Chondrocyte (in vitro differentiated cells): ENCODE measurements at places on chromosomes 2 and 18. TPM values are rescaled to one million over a fixed set of nuclear protein-coding genes. Genes with fewer than 3 reads are reported as not detected.

GRCh38 chr2:31222071-31222470 lies 4.8 kb upstream of the CAPN14 start:
- H3K27me3 ChIP-seq = peaks cover 56% of the 10 kb centered on the region
- H3K4me1 ChIP-seq = no peaks in the 10 kb centered on the region
- peaks cover 2% of the 10 kb centered on the region for H3K36me3 ChIP-seq
- H3K4me3 ChIP-seq = no peak overlapping the region
- no peak for DNase-seq
- H3K27ac ChIP-seq = no peak overlapping the region

GRCh38 chr2:191428141-191428540 lies 182.9 kb downstream of the MYO1B start:
- H3K4me3 ChIP-seq = no peak overlapping the region
- no peaks in the 10 kb centered on the region for H3K4me1 ChIP-seq
- H3K27ac ChIP-seq = no peak overlapping the region
- no peak for DNase-seq
- H3K27me3 ChIP-seq = no peaks in the 10 kb centered on the region

DNA sequence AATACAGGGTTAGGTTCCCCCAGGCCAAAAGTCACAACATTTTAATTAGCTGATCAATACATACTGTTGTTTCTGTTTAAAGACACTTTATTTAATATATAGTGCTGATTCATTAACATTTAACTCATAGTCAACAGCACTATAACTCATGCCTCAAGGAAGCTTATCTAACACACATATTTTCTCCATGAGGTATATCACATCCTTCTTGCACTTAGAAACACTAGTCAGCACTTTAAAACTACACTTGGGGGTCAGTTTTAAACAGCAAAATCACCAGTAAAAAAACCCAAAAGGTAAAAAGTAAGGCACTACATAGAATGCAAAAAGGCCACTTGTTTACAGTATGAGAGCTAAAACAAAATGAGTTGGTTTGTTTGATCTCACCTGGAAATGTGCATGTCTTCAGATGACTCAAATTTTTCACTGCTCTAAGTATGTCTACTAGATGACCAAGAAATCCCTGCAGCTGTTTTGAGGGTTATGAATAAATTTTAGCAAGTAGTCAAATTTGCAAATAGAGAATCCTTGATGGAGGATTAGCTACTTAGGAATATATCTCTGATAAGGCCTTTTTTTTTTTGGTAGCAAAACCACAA lies 54.1 kb upstream of the EPB41L5 start:
- no peak for DNase-seq
- no peaks in the 10 kb centered on the region for H3K27me3 ChIP-seq

GTF2A1L gene
- total RNA-seq = not detected in 3 replicates

- no peaks in the 10 kb centered on the region for H3K27me3 ChIP-seq
- peaks cover 4% of the 10 kb centered on the region for H3K4me1 ChIP-seq
- H3K4me3 ChIP-seq = no peak overlapping the region
Measured at GRCh38 chr2:135904341-135904989, 28.2 kb upstream of the MCM6 start.

DNA sequence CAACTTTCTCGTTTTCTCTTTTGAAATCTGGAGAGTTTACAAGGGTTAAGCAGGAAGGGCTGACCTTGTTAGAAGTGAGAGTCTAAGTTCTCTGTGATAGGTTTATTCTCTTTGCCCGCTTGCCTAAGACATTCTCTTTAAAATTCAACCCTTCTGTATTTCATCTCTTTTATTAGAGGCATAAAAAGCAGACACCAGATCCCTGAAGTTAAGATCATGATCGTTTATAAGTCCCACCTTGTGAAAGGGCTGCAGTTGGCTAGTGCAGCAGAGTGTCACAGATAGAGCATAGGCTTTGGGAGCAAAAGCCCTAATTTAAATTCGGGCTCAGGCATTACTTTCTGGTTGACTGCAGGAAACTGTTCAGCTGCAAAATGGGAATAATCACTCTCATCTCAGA lies 181.2 kb downstream of the EPHA4 start:
- H3K27me3 ChIP-seq = no peaks in the 10 kb centered on the region
- H3K4me3 ChIP-seq = no peak overlapping the region
- DNase-seq = no peak
- H3K27ac ChIP-seq = no peak overlapping the region
- H3K4me1 ChIP-seq = no peaks in the 10 kb centered on the region

GRCh38 chr2:38317725-38318124 lies 59.3 kb downstream of the ATL2 start:
- H3K4me1 ChIP-seq = peaks cover 7% of the 10 kb centered on the region
- peaks cover 5% of the 10 kb centered on the region for H3K36me3 ChIP-seq
- H3K27me3 ChIP-seq = no peaks in the 10 kb centered on the region

DNA sequence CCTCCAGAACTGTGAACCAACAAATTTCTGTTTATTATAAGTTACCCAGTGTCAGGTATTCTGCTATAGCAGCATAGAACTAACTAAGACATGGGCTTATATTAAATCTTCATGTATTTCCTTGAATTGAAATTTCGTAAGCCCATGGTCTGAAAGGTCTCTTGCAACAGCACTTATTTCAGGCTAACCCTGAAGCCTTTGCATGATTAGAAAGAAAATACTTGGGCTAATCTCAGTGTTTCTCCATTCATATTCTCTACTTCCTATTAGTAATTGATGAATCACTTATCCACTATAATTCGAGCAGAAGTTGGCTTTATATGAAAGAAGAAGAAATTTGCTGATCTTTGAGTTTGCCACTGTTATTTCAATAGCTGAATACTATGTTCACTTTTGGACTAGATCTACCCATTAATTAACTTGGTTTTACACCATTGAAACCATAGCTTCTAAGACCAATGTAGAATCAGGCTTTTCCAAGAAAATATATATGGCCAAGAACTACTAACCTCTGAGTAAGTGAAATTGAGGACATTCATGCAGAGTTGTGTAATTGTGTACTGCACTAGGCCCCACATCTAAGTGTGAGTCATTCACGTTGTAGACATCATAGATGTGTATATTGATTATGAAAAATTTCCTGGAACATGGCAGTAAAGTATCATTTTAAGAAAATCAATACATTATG lies 731.6 kb downstream of the SOCS6 start:
- no peaks in the 10 kb centered on the region for H3K36me3 ChIP-seq
- no peak for DNase-seq
- H3K4me1 ChIP-seq = no peaks in the 10 kb centered on the region
- no peaks in the 10 kb centered on the region for H3K27me3 ChIP-seq
- no peak overlapping the region for H3K4me3 ChIP-seq

GRCh38 chr2:43178602-43179542 lies 47.5 kb downstream of the ZFP36L2 start:
- no peaks in the 10 kb centered on the region for H3K36me3 ChIP-seq
- H3K27ac ChIP-seq = peak overlapping the region; percentile 92
- H3K4me1 ChIP-seq = peaks cover 26% of the 10 kb centered on the region

DNA sequence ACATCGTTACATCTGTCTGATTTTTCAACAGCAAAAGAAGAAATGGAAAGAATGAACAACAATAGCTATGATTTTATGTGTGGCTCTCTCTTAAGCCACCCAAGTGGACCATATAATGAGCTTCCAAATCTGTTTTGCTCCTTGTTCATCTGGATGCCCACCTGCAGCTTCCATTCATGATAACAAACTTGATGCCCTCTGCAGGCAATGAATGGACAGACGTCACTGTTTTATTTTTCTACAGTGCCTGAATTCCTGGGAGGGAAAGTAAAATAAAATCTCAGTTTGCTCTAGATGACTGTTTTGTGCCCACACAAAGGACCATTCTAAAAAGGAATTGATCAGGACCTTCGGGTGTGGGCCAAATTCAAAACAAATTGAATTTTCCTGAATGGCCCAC lies 5.0 kb downstream of the MREG start:
- DNase-seq = no peak
- H3K4me3 ChIP-seq = no peak overlapping the region
- peaks cover 18% of the 10 kb centered on the region for H3K4me1 ChIP-seq
- no peak overlapping the region for H3K27ac ChIP-seq

GRCh38 chr2:198652461-198652860 lies 805.3 kb downstream of the SATB2 start:
- peaks cover 26% of the 10 kb centered on the region for H3K27me3 ChIP-seq
- no peak for DNase-seq
- no peaks in the 10 kb centered on the region for H3K4me1 ChIP-seq
- no peak overlapping the region for H3K4me3 ChIP-seq
- no peaks in the 10 kb centered on the region for H3K36me3 ChIP-seq
- no peak overlapping the region for H3K27ac ChIP-seq

GRCh38 chr2:180621941-180622918 lies 358.2 kb upstream of the UBE2E3 start:
- H3K36me3 ChIP-seq = no peaks in the 10 kb centered on the region
- DNase-seq = no peak
- no peak overlapping the region for H3K27ac ChIP-seq
- no peak overlapping the region for H3K4me3 ChIP-seq
- H3K4me1 ChIP-seq = peaks cover 13% of the 10 kb centered on the region

AGXT gene
- total RNA-seq = not detected in 3 replicates

- no peak overlapping the region for H3K4me3 ChIP-seq
- no peaks in the 10 kb centered on the region for H3K4me1 ChIP-seq
- peaks cover 13% of the 10 kb centered on the region for H3K27me3 ChIP-seq
- H3K36me3 ChIP-seq = no peaks in the 10 kb centered on the region
- H3K27ac ChIP-seq = no peak overlapping the region
- no peak for DNase-seq
Measured at GRCh38 chr2:20368706-20369105, 18.1 kb upstream of the PUM2 start.

CLHC1 gene
- 15.6 to 19.7 TPM (median 16.5 TPM) in 3 replicates for total RNA-seq

REG3A gene
- not detected in 3 replicates for total RNA-seq

MEIS1 gene
- 1.1 to 18.5 TPM (median 16.9 TPM) in 3 replicates for total RNA-seq

STPG4 gene
- total RNA-seq = 0.25 to 0.58 TPM (median 0.28 TPM) in 3 replicates

GPR17 gene
- total RNA-seq = not detected in 3 replicates

DNA sequence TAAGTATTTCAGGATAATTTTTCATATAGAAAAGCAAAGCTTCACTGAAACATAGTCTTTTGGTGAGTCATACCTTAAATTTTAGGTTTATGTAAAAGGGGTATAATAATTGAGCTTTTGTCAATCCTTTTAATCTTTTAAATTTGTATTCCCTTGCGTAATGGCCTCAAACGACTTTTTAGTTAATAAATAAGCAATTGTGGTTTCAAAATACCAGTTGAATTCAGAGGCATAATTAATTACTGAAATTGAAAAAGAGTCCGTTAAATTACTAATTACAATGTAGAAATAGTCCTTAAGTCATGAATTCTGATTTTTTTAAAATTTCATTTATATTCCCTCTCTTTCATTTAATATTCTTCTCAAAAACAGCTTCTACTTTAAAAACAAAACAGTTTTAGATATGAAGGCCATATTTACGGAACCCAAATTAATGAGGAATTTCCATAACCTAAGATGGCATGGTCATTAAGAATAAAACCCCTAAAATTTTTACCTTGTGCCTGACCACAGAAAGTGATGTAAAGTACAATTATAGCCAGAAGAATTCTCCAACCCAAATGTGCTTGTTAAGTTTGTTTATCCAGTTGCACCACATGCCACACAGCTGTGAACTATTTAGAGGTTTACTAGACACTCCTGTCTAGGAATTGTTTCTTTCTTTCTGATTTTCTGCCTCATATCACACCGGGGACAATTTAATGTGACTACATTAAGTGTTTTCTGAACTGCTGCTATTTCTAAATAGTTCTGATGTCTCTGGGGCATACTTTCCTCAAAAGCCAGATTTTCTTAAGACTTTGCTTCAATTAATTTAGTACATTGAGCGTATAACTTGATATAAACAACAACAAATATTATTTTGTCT lies 60.7 kb upstream of the ITGA4 start:
- H3K4me3 ChIP-seq = no peak overlapping the region
- H3K36me3 ChIP-seq = no peaks in the 10 kb centered on the region
- DNase-seq = no peak
- no peak overlapping the region for H3K27ac ChIP-seq

CCDC102B gene
- total RNA-seq = 8.1 to 9.8 TPM (median 9.1 TPM) in 3 replicates

- no peak for DNase-seq
- H3K36me3 ChIP-seq = no peaks in the 10 kb centered on the region
- no peak overlapping the region for H3K4me3 ChIP-seq
- H3K27ac ChIP-seq = no peak overlapping the region
Measured at GRCh38 chr2:96326990-96327820, 2.1 kb downstream of the ITPRIPL1 start.

- H3K4me3 ChIP-seq = no peak overlapping the region
- no peaks in the 10 kb centered on the region for H3K27me3 ChIP-seq
- H3K27ac ChIP-seq = peak overlapping the region; percentile 62
- H3K4me1 ChIP-seq = peaks cover 37% of the 10 kb centered on the region
Measured at GRCh38 chr2:149857344-149857743, 269.8 kb upstream of the MMADHC start.

GRCh38 chr2:100988630-100989417 lies 13.3 kb upstream of the RPL31 start:
- H3K4me1 ChIP-seq = peaks cover 12% of the 10 kb centered on the region
- H3K4me3 ChIP-seq = no peak overlapping the region
- H3K27ac ChIP-seq = no peak overlapping the region
- H3K36me3 ChIP-seq = peaks cover 13% of the 10 kb centered on the region
- no peaks in the 10 kb centered on the region for H3K27me3 ChIP-seq
- no peak for DNase-seq

GRCh38 chr18:55634545-55634944 lies 46.6 kb upstream of the TCF4 start:
- H3K4me1 ChIP-seq = peaks cover 8% of the 10 kb centered on the region
- H3K36me3 ChIP-seq = no peaks in the 10 kb centered on the region
- no peak for DNase-seq
- H3K4me3 ChIP-seq = no peak overlapping the region

FBXO48 gene
- 0.55 to 0.63 TPM (median 0.62 TPM) in 3 replicates for total RNA-seq
